ENCODE measurements at places on chromosomes 1 and 21.

GRCh38 chr1:65164633-65165032, 16.6 kb downstream of the AK4 start:
- no peak for DNase-seq

DNA sequence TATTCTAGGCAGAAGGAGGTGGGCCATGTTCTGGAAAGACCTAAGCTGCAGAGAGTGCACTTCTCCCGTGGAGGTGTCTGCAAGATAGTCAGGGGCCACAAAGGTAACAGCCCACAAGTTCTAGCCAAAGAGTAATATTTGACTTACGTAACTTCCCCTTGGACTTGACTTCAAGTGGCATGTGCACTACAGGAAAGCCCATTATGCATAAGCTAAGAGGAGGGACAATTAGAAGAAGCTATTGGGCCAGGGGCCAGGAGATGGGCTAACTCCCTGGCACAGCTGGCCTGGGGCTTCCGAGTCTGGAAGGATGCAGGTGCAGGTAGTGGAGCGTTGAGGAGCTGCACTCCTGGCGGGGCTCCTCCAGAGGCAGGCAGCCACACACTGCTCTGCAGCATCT, 58.3 kb downstream of the ERG start:
- no peak for DNase-seq

DNA sequence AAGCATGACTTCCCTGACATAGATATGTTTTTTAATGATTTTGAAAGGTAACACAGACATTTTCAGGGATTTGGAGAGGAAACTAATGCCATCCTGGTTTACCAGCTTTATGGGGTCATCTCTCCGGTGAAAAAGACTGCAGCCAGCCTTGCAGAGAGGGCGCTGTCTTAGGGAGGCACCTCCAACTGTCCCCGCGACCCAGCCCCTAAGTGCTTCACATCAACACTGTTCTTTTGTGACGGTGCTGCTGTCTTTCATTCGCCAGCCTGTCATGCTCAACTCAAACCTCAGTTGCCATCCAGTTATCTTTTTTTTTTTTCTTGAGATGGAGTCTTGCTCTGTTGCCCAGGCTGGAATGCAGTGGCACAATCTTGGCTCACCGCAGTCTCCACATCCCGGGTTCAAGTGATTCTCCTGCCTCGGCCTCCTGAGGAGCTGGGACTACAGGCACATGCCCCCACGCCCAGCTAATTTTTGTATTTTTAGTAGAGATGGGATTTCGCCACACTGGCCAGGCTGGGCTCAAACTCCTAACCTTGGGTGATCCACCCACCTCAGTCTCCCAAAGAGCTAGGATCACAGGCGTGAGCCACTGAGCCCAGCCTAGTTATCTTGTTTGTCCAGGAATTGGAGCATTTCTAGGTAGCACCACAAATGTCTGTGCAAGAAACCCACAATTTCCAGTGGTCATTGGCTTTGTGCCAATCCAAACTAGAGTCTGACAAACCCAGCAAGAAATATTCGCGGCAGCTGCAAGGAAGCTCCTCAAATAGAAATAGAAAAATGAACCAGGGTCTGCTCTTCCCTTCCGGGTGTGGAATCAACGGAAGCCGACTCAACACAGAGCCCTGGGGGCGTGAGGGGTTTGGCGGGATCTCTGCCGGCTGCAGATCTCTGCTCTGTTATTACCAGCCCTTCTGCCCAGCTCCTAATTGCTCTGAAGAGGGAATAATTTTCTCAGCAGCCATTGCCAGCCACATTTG, 24.2 kb downstream of the PDE9A start:
- no peak for DNase-seq

- DNase-seq, result no peak
Observed at GRCh38 chr1:156559086-156559796, 13.1 kb downstream of the IQGAP3 start.

- DNase-seq, result no peak
Observed at GRCh38 chr1:31063631-31064030, 1.9 kb downstream of the PUM1 start.

DNA sequence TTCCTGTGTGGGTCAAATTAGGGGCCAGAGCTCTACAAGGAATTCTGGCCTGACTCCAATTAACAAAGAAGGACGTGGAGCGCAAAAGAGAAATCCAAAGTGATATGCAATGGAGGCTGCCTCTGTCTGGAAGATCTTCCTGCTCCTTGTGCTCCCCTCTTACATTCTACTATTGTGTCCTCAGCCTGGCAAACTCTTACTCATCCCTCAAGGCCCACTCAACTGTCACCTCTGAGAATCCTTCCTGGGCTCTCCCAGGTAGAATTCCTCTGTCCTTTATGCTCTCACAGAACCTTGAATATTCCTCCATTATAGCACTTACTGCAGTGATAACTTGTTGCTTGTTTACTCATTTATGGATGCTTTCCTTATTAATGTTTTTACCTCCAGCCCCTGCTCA, 31.4 kb downstream of the KCNC4 start:
- DNase-seq, result no peak

DNA sequence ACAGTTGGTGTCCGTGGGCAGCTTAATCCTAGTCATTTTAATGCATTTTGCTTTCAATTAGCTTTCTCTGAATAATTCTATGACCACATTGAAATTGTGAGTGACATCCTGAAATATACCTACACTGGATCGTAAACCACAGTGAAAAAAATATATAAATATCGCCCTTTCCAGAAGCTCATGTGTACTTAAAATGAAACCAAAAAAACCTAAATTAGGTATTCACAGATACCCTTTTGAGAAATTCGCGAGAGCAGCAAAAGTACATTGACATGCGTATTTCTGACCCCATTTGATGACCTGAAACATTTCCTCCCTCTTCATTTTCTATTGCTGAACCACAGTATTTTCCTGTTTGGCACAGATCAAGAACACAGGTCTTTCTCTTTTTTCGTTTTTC, 253.8 kb downstream of the LTN1 start:
- DNase-seq, result no peak

- no peak for DNase-seq
Observed at GRCh38 chr1:96820671-96821070, 99.1 kb downstream of the PTBP2 start.

GRCh38 chr1:24426744-24427544, 11.3 kb downstream of the NIPAL3 start:
- DNase-seq, result no peak

DNA sequence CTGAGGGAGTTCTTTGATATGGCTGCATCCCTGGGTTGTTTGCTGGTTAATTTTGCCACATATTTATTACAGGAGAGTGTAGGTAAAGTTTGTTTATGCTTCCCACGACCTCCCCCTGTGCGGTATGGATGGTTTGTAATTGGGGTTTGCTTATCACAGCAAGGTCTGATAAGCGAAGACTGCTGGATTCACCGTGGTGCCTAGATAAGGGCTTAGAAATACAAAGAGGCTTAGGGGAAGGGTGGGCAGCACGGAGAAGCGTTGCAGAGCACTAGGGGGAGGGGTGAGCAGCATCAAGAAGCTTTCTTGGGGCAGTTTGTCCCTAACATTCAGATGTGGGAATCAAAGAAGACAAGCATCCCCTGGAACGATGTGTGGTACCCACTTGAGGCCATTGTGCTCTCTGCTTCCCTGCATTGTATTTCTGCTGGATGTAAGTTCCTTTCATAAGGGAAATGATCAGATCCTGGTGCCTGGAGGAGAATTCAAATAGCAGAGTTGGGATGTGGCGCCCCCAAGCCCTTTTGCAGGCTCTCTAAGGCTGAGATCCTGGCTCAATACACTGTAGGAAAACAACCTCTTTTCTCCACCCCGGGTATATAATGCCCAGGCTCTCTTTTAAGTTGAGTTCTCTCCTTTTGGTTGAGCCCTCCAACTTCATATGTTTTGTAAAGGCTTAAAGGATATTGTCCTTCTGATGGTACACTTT, 598.1 kb upstream of the ADGRL4 start:
- DNase-seq, result no peak

All from stimulated activated CD8-positive, alpha-beta memory T cell treated with anti-CD3 and anti-CD28 coated beads, Interleukin-4, amount 100 ng/mL, for 4 hours (primary cell).